Right renal cortex interstitium (tissue), 3 donors: ENCODE measurements at places on chromosomes 3 and 15. TPM values are rescaled to one million over a fixed set of nuclear protein-coding genes. Genes with fewer than 3 reads are reported as not detected.

The GOLGA6A gene
- polyA plus RNA-seq = 0.04 TPM

DNA sequence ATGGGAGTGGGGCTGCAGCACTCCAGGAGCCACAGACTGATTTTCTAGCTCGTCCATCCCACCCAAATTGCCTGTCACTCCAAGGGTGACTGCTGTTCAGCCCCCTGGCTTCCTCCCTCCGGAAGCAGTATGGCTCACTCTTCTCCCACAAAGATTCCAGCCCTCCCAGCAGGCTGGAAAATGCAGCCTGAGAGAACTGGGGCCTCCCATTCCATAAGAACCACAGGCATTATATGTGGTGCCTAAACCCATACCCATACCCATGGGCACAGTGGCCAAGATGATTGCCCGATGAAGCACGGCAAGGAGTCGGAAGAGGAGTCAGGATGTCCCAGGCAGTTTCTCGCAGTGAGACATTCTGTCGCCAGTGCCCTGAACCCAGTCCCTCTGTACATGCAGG, 6.0 kb upstream of the VILL start:
- DNase-seq = no peak

GRCh38 chr3:69178838-69179739, 56.7 kb upstream of the LMOD3 start:
- DNase-seq = no peak

- no peak for DNase-seq
Measured at GRCh38 chr15:92928225-92928750, 28.2 kb downstream of the CHD2 start.

DNA sequence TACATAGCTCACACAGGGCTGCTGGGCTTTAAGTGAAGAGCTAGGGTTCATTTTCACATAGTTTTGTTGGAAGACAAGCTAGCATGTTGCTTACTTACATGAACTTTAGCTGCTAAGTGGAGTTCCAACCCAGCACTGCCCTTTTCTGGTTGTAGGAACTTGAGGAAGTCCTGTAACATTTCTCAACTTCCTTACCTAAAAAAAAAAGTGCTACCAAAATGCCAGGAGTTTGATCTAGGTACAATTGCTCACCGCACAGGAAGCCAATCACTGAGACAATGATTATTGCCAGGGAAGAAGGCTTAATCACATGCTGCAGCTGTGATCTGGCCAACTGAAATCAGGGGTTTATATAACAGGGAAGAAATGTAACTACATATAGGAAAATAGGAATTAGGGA, 52.8 kb downstream of the IL12A start:
- no peak for DNase-seq

DNA sequence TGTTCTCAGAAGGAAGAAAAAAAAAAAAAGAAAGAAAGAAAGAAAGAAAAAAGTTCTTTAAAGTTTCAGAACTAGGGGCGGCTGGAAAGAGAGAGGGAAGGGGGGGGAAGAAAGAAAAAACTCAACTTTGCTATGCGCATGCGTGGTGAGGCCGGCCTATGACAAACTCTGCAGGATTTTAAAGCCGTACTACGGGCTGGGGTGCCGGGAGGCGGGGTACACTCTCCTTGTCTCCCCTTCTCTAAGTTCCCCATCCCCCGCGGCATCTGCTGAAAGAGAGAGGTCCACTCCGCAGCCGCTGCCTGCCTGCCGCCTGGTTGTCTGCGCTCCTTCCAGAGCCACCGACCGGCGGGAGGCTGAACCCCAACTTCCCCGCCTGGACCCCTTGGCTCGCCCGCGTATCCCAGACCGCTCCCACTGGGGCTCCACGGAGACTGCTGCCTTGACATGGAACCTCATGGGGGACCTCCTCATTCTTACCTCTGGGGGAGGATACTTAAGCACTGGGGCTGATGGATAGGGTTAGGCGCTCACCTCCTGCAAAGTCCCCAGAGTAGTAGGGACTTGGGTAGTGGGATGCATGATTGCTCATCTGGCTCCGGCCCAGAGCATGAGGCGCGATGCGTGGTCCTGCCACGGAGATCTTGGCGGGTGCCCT, 1.4 kb upstream of the WNT5A start:
- DNase-seq = no peak
